Islet precursor cell (in vitro differentiated cells): ENCODE measurements at places on chromosomes 1 and 21.

- DNase-seq: peak; percentile 82
These were observed 12.9 kb upstream of the KCNE1 start for GRCh38 chr21:34524646-34525601.

DNA sequence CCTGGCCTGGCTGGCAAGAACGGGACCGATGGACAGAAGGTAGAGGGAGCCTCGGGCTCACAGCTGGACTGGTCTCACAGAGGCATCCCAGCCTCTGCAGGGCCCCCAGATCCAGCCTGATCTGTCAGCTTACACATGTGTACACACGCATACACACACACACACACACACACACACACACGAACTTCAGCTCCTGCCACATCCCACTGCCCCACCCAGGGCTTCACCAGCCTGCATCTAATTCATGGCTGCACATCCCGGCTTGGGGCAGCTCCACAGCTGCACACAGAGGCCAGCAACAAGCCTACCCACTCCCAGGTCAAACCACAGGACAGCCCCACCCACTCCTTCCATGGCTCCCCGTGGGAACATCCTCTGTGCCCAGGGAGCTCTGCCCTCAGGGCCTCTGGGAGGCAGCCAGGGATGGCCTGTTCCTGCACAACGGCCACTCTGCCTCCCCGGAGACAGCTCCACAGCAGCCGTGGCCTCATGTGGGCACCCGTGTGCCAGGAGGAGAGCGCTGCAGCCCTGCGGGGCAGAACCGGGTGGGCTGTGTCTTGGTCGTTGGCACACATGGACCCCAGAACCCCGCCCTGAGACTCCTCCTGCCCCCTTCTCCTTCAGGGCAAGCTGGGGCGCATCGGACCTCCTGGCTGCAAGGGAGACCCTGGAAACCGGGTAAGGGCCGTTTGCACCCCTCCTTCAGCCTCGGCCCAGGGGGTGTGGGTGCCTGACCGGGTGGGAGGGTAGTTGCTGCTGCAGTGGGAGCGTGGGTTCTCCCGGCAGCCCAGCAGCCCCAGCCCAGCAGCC lies 19.1 kb downstream of the COL6A2 start:
- DNase-seq: peak; percentile 51

- no peak for DNase-seq
These were observed 11.8 kb upstream of the FASLG start for GRCh38 chr1:172647110-172647564.

GRCh38 chr1:41109310-41110197 lies 88.0 kb upstream of the SLFNL1 start:
- DNase-seq: peak; percentile 80

DNA sequence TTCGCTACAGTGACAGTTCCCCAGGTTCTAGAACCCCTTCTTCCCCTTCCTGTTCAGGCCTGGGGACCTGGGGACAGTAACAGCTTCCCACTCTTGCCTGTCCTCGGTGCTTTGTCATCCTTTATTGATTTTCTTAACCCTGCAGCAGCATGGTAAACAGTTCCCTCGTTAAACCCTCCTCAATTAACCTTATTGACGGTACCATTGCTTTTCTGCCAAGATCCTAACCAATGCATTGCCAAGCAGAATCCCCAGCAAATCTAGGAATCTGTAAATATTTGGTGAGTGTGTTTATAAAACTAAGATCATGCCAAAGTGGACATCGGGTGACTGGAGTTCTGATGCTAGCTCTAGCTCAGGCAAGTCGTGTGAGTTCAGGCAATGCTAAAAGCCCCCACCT lies 99.6 kb upstream of the KAZN start:
- DNase-seq: peak; percentile 13

DNA sequence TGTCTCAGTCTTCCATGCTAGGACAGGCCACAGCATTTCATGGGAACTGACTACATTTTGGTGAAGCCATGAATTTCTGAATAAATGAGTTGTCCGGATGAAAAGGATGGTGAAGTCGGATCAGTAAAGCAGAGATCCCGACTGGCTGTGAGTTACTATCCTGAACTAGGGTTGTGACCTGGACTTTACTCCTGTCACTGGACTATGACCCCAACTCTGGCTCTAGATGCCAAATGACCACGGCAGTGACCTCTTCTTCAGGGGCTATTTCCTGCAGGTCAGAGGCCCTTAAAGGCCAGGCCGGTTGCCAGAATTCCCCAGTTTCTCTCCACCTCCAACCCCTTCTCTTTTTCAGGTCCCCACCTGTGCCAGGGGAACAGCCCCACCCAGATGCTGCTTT lies 1.7 kb upstream of the NECTIN4 start:
- peak; percentile 47 for DNase-seq

- no peak for DNase-seq
These were observed 118.1 kb downstream of the PGBD5 start for GRCh38 chr1:230308039-230308438.

GRCh38 chr1:209427811-209428210 lies 155.7 kb upstream of the CAMK1G start:
- DNase-seq: no peak

DNA sequence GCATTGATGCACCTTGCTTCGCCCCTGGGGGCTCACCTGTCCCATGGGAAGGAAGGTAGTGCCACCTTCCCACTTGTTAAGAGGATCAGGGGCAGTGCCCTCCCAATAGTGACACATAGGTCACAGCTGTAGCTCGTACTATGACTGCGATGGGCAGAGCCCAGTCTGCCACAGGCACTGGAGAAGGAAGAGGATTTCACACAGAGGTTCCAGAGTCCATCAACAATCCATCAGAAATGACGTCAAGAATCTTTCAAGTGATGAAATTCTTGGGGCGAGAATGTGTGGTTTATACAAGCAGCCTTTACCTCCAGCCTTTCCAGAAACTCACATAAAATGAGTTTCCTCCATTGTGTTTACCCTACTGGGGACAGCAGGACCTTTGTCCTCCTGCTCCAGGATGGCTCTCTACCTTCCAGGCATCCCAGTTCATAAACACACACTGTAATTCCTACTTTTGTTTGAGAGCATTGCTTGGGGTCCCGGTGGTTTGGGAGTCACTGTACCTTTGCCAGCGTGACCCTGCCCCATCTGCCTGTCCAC lies 260.6 kb upstream of the VAMP3 start:
- DNase-seq: no peak

DNA sequence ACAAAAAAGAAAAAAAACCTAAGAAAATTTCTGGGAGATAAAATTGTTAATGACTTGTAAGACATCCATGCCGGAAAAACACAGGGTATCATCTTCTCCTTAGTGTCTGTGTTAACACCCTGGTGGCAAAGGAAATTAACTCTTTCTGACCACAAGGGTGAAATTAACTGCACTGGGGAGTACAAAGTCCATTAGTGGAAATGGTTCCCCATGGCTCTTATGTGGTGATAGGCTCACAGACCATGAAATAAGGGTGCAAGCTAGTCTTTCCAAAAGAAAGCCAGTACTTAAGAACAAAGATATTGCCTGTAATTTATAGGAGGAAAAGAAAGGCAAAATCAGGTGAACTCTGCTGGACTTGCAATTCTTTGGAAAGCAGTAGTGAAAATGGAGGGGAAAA lies 185.4 kb downstream of the LRRIQ3 start:
- DNase-seq: no peak

DNA sequence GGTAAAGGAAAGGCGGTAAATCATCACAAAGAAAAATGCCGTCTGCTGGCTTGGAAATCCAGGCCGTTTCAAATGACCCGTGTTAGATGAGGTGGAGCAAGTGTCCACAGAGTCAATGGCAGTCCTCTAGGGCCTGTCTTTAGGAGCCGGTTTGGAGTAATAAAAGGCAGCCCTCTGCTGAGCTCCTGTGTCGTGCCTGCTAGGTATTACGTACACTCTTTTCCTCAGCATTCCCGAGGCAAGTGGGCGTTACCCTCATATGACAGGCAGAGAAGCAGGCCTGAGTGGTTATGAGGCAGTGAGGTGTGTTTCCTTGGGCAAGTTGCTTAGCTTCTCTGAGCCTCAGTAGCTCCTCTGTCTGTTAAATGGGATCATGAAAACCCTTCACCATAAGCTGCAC lies 7.7 kb downstream of the NENF start:
- peak; percentile 70 for DNase-seq

DNA sequence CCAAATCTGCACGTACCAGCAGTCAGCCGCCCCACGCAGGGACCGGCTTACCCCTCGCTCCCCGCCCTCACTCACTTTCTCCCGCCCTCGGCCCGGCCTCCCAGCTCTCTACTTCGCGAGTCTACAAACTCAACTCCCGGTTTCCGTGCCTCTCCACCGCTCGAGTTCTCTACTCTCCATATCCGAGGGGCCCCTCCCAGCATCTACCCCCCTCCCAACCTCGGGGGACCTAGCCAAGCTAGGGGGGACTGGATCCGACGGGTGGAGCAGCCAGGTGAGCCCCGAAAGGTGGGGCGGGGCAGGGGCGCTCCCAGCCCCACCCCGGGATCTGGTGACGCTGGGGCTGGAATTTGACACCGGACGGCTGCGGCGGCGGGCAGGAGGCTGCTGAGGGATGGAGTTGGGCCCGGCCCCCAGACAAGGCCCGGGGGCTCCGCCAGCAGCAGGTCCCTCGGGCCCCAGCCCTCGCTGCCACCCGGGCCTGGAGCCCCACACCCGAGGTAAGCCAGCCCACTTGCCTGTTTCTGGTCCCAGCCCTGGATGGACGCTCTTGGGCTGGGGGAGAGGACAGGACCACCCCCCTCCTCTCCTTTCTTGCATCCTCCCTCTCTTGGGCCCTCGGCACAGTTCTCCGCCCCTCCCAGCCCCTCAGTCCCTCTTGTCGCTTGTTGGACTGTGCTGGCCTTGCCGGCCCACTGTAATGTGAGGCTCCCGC lies at the start of gene ARTN:
ARTN (plus strand) TSS at position 416 of the 715 bp plus-strand sequence. CDS start 1,856 bp downstream, outside the sequence.
- peak; percentile 82 for DNase-seq

DNA sequence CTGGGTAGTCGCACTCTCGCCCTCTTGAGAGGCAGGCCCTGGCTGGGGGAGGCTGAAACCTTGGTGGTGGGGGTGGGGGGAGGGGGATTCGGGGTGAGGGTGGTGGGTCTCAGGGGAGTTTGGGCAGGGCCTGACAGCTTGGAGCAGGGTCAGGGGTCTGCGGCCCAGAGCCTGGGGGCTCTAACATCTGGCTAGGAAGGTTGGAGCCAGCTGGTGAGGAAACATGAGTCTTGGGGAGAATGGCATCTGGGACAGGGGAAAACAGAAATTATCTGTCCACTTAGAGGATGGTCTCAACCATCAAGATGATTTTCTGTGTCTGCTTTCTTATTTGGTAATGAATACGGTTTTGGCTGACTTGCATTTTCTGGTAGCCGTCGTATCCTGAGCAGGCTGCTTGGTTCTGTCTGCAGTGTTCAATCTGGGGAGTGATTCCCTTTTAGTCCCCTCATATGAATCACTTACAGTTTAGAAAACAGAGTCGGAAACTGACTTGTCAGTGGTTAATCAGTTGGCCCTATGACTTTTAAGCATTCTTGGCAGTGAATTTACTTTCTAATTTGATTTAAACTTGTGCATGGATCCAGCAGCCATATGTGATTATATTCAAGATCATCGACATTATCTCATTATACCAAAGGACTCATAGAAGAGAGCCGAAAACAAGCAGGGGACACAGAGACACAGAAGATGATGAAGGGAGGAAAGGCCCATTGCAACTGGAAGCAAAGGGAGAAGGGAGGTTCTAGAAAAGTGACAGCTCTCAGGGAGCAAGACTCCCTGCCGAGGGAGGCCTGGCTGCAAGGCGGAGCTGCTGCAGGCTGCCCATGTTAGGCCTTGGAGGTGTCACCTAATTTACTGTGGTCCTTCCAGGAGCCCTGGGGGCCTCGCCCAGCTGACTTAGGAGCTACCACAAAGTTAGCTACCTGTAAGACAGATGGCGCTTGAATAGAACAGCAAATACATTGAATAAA lies 237.6 kb downstream of the SDCCAG8 start:
- no peak for DNase-seq

GRCh38 chr1:215617979-215618378 lies 50.9 kb downstream of the KCTD3 start:
- no peak for DNase-seq

GRCh38 chr1:43936431-43937151 lies 3.0 kb downstream of the ARTN start:
- peak; percentile 76 for DNase-seq

- no peak for DNase-seq
These were observed 52.2 kb downstream of the ZBTB40 start for GRCh38 chr1:22503721-22504410.

GRCh38 chr1:229028544-229028943 lies 242.4 kb upstream of the RAB4A start:
- peak; percentile 47 for DNase-seq

DNA sequence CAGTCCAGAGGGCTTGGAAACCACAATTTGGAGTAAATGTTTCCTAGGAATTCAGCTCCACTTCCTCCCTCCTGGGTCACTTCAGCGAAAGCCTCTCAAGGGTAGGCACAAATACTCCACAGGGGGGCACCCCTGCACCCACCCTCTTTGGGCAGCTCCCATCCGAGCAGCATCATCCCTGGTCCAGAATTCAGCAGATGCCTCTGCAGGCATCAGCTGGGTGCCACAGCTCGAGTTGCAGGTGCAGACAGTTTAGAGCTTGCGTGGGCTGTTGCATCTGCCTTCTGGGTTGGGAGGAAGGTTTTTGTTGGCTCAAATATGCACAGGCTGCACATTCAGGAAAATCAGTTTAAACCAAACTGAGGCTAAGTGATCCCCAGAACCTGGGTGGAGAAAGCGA lies 25.0 kb downstream of the KANK4 start:
- DNase-seq: peak; percentile 83

GRCh38 chr1:150563340-150564038 lies 14.3 kb downstream of the ADAMTSL4 start:
- peak; percentile 65 for DNase-seq

DNA sequence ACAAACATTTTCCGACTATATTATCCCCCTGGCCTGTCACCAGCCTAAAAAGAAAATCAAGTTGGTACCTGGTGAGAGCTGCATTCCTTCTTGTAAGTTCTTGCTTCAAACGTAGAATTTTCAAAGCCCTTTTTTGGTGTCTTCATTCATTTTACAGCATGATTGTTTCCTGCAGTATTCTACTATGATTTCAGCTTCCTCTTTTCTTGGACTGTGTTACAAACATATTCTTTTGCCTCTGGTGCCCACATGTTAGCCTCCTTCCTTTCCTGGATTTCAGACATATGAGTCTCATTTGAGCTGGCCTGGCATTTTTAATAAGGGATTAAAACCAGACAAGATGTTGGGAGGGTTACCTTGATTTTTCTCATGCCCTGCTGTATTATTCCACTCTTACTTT lies 142.5 kb downstream of the PIGK start:
- no peak for DNase-seq

GRCh38 chr1:195306281-195306680 lies 1302.0 kb downstream of the KCNT2 start:
- no peak for DNase-seq

- no peak for DNase-seq
These were observed 12.7 kb downstream of the PACC1 start for GRCh38 chr1:212401838-212402582.
